ENCODE measurements at places on chromosomes 4 and X.

GRCh38 chrX:118637997-118638396 is 89.4 kb upstream of the IL13RA1 start:
- DNase-seq: no peak

GRCh38 chr4:161189286-161190134 is 974.3 kb downstream of the FSTL5 start:
- DNase-seq: no peak

GRCh38 chr4:78622253-78622979 is 70.8 kb downstream of the ANXA3 start:
- DNase-seq: no peak

DNA sequence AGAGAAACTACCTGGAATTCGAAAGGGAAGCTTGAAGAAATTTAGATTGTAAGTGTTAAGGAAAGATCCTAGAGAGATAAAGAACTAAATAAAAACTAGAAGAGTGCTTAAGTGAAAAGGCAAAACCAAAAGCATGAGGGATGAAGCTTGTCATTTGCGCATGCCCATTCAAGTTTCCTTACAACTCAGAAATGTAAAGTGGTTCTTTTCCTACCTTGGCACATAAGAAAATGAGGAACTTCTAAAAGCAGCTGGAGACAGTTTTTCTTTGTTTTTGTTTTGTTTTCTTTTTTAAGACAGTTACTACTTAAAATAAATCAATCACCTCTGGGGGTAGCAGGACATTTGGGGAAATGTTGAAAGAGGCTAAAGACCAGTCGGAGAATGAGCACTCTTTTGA is 1304.4 kb upstream of the PCDH7 start:
- no peak for DNase-seq

DNA sequence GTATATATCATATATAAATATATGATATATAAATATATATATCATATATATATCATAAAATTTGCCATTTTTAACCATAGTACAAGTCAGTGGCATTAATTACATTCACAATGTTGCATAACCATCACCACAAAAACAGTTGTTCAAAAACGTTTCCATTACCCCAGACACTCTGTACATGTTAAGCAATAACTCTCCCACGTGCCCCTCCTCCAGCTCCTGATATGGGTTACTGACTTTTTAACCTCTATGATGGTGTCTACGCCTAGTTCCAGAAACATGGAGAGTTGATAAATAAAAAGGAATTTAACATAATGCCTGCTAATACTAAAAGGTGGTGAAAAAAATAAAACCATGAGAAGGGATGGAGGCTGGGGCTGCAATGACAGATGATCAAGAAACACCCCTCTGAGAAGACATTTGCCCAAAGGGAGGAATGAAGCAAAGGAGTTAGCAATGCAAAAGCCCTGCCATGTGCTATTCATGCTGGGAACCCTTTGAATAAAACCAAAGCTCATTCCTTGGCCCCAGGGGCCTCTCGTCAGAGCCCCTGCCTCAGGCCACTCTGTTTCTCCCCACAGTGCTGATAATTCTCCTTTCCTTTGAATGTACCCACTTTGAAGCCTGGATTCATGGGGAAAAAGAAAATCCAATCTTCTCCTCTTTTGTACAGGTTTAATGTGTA is 144.3 kb downstream of the NWD2 start:
- DNase-seq: no peak

GRCh38 chr4:63396269-63396668 is 1013.0 kb downstream of the TECRL start:
- no peak for DNase-seq

DNA sequence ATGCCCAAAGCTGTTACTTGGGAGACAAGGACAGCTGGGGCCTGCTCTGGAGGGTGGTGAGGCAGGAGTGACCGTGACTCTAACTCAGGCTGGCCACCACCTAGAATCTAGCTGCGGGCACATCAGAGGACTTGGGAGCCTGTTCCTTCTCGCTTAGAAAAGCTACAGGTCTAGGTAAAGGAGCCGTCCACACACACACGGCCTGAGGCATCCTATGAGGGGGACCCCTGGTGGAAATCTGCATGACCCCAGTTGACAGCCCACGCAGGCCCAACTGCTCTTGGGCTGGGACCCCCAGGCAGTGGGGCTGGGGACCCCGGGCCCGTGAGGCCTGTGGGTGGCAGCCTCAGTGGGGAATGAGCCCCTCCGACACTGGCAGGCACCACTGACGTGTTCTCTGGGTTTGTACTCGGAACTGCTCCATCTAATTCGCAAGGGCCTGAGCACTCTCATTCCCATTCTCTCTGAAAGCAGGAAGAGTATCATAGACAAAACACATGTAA is 75.6 kb downstream of the ACOX3 start:
- no peak for DNase-seq

- DNase-seq: no peak
These were observed at the start of gene GRIA2 for GRCh38 chr4:157220371-157220881. Gene GRIA2, plus strand, starts transcription at chr4:157220728. Its CDS starts 315 bp downstream, at chr4:157221043.

GRCh38 chr4:8543623-8544022 is 36.6 kb upstream of the GPR78 start:
- no peak for DNase-seq

GRCh38 chrX:88366314-88366713 is 380.7 kb upstream of the CPXCR1 start:
- DNase-seq: no peak

- no peak for DNase-seq
These were observed 12.2 kb upstream of the VMA21 start for GRCh38 chrX:151384807-151385206.

- no peak for DNase-seq
These were observed 39.4 kb downstream of the NALF2 start for GRCh38 chrX:69543572-69543971.

DNA sequence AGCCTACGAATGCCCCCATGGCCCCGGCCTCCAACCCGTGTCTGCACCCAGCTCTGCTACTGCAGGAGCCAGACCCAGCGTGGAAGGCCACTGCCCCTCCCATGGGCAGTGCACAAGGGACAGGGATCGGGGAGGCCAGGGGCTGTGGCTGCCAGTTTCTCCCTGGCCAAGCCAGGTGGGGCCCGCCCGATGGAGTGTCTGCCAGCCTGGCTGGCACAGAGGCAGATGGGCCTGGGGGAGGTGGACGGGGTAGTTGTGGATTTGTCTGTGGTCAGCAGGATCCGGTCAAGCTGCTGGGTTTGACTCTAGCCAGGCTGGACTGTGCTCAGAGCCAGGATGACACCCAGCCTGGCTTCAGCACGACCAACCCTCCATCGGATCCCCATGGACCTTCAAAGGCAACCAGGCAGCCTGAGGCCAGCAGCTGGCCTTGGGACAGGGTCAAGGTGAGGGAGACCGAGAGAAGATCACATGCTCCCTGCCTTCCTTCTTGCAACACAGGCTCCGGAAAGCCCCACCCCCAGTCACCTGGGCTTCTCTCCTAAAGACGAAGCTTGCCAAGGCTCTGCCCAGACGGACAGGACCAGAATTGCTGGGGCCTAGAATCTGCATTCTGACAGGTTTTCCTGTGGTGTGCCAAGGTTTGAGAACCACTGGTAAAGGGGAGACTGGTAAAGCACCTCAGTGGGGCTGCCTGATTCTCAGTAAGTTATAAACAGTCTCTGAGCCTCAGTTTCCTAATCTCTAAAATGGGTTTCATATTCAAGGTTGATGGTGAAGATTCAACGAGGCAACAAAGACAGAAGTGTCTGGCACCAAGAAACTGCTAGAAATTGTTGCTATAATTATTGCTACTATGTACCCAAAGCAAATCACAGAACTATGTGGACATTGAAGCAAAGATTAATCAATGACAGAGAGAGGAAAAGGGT is 78.6 kb downstream of the PPP2R2C start:
- no peak for DNase-seq

DNA sequence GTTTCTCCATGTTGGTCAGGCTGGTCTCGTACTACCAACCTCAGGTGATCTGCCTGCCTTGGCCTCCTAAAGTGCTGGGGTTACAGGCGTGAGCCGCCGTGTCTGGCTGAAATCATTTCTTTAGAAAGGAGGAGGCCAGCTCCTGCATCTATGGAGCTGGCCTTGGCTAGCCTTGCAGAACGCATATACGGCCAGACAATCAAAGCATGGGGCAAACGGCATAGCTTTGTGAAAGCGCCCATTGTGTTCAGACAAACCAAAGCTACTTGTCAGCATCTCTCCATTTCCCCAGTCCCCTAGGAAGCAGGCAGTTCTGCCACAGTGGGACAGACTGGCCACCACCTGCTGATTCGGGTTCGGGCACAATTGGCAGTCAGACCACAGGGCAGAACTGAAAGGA is 48.9 kb upstream of the IQSEC2 start:
- DNase-seq: no peak

DNA sequence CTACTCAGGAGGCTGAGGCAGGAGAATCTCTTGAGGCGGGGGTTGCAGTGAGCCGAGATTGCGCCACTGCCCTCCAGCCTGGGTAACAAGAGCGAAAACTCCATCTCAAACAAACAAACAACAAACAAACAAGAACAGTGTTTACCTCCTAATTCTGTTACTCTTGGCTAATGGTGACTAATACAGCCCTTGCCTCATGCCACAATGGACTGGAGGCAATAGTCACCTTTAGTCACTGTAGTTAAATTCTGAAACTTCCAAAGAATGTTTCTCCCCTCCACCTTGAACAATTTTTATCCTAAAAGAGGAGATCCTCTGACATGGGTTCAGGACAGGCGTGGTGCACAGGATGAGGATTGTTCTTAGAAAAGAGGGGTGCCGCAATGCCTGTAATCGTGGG is 241.2 kb upstream of the CTSO start:
- no peak for DNase-seq

- DNase-seq: no peak
These were observed 43.3 kb downstream of the GUCY1A1 start for GRCh38 chr4:155709918-155710317.

- no peak for DNase-seq
These were observed 105.5 kb upstream of the PSAPL1 start for GRCh38 chr4:7540206-7540605.

DNA sequence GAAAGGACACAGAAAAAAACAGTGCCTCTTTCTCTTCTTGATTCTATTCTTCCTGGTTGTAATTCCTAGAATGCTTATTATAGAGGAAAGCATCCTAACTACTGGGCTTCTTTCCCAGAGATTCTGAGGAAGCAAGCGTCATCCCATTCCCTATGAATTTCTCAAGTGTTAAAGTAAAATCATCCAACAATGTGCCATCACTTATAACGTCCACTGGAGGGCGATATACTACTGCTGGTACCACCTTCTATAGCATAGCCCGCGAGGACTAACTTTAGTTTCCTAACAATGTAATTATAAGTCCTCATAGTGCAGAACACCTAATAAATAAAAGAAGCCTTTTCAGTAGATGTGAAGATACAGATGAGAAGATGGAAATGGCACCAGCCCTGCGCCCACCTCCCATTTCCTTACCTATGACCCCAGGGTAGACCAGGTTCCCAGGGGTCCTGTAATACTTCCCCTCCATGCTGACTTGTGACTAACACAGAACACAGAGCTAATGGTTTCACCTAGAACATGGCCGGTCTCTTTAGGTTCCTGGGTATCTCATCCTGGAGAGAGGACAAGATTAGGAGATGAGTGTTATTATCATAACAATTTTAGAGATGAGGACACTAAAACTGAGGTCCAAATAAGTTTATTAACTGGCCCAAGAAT is 4.2 kb downstream of the CENPVL3 start:
- no peak for DNase-seq

GRCh38 chrX:118823263-118824172 is at the start of gene ZCCHC12:
Gene ZCCHC12, plus strand, starts transcription at chrX:118823824. Its CDS starts 1,421 bp downstream, at chrX:118825245.
- DNase-seq: no peak

DNA sequence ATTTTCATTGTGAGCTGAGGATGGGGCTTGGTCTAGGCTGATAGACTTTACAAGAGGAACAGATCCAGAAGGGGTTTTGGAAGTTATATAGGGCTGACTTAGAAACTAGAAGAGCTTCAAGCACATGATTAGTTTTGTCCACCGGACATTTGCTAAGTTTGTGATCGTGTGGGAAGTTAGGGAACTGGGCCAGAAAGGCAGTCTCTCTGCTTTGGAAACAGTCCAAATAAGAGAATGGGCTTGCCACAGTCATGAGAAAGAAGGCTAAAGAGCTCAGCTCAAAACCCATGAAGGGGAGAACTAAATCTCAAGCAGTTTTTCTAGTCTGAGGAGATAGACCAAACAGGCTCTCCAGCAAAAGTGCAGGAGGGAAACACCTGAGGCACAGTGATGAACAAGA is 67.8 kb downstream of the ZNF674 start:
- no peak for DNase-seq

DNA sequence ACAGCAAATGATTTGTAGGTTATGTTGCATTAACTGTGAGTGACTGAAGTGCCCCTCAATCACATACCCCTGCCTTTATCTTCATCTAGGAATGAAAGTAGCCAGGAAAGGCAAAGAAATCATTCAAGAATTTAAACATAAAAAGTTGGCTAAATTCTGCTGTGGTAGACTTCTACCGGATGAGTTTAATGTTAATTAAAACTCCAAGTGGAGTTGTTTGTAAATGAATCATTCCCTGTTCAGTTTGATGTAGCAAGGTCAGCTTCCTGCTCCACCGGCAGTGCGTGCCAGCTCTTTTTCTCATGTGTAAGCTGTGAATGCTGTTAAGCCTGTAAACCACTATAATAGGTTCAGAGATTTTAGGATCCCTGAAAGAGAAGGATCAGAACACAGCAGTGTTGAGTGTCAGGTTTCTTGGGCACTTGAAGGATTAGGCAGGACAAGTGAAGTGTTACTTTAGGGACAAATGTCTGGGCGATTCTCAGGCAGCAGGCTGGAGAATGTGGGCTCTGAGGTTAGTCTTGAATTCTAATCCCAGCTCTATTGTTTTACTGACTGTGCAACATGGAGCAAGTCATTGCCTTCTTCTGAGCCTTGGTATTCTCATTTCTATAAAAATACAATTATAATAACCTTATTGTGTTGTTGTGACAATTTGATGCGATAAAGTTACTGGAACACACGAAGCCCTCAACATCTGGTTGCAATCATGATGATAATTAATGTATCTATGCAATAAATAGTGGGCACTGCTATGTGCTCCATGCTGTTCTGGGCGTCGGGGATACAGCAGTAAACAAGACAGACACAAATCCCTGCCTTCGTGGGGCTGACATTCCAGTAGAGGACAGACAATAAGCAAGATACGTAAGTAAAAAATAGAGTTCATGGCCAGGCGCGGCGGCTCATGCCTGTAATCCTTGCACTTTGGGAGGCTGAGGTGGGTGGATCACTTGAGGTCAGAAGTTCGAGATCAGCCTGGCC is 112.0 kb downstream of the SHROOM3 start:
- DNase-seq: no peak

GRCh38 chrX:17377091-17377717 is 2.2 kb downstream of the NHS start:
- no peak for DNase-seq

GRCh38 chr4:158786121-158786601 is 17.3 kb downstream of the FNIP2 start:
- no peak for DNase-seq

DNA sequence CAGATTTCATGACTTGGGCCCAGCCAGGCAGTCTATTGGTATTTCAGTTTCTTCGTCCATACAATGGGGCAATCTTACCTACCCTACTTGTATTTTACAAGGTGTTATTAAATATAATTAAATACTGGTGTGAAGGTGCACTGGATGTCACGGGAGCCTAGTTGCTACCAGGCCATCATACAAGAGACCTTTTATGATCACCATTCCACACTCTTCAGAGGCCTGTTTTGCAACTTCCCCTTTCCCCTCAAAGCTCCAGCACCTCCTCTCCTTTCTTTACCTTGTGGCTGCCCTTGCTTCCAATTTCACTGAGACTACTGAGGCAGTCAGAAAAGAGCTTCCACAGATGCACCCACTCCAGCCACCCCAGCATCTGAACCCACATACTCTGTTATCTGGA is 93.8 kb upstream of the HELT start:
- no peak for DNase-seq

Data from vagina (tissue), 2 donors.